ENCODE measurements at places on chromosomes 2 and 18.

- no peak for DNase-seq
These were observed 426.5 kb downstream of the SLC4A3 start for GRCh38 chr2:220053919-220054318.

DNA sequence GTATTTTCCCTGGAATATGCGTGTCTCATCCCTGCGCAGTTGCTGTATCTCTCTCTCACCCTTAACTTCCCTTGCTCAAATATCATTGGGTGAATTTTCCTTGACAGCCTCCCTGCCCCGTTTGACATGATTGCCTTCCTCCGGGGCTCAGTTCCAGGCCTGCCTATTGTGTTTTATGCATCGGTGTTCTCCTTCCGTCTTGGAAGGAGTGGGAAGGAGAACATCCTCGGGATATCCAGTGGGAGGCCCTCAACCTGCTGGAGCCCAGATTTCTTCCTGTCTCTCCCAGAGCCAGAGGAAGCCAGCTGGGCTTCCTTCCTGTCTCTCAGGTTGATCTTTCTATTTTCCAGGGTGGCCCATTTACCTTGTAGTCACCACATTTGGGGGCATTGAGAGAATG, 434.7 kb upstream of the HS6ST1 start:
- DNase-seq, result no peak

DNA sequence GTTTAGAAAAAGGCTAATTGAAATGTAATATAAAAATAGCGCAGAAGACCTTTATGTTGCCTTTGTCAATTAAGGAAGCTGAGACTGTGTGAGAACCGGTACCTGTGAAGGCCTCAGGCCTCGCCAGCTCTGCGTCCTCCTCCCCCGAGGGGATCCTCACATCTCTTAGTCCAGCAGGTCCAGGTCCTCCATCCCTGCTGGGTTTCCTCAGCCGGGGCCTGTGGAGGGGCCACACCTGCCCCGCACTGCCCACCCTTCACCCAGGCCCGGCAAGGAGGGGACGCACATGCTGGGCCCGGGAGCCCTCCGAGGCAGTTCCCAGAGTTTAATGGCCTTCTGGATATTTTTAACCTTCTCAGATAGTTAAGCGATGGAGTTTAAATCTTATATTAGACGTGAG, 3.5 kb downstream of the KCNG2 start:
- no peak for DNase-seq

DNA sequence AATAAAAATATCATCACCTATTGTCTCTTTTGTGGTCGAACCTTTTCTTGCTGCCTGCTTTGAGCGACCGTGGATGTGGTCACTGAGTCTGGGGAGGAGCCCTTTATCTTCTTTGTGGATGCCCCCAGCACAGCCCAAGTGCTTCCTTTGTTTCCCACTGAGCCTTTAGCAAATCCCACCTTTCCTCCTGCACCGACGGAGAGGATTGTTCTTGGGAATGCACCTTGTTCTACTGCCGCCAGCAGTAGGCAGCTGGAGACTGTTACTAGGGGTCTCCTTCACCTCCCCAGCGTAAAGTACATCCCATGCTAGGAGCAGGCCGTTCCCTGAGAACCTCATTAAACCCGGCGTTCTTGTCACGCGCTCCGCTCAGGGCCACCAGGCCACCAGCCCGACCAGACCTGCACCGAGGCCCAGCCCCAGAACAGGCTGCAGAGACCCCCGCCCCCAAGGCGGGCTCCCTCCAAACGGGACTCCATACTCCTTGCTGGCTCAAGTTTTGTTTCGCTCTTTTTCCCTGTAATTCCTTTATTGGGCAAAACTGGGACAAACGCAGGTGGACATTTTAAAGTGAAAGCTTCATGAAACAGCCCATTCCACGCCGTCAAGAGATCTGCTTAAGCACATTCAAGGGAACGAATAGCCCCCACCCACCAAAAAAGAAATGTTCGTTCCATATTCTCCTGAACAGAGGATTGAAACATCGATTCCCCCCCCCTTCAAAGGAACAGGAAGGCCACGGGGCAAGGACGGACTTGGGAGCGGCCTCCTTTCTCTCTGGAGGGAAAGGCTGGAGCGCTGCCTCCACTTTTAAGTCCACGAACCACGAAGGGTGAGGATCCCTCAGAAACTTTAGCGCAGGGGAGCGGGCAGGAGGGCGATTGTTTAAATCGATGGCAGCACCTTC, 1.1 kb upstream of the MAT2A start:
- DNase-seq, result peak; percentile 25

DNA sequence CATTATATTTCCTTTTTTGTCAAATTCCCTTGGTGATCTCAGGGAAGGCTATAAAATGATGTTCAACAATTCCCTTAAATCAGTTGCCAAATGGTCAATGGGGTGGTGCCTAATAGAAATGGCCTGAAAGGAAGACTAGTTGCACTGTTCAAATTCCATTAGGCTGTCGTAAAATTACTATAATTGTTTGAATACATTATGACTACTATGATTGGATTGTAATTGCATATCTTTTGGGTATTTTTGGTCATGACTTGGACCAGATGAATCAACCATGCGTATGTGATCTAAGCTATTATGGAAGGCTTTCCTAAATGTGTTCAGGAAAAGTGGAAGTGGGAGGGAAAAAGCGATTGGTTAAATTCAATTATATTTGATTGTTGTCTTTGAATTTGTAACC, 41.3 kb upstream of the KCNE4 start:
- DNase-seq, result no peak

All from CD4-positive, alpha-beta T cell treated with Interleukin-10 for 1 hour (primary cell).